Activated T-helper 1 cell treated with anti-CD3 and anti-CD28 coated beads, Interleukin-12 subunit alpha, Interleukin-12 subunit beta, Interleukin-2, Interleukin-4 antibody, amounts not matched to agents 30 ng/mL and 10 ng/mL and 1 ng/mL, durations not matched to agents 14 hours and 24 hours and 36 hours (primary cell): ENCODE measurements at places on chromosomes 7 and 10.
A peak's percentile ranks its signal among the peaks of the same experiment; 100 is the strongest.

- no peaks in the 10 kb centered on the region for H3K36me3 ChIP-seq
- no peak overlapping the region for H3K4me3 ChIP-seq
- peaks cover 11% of the 10 kb centered on the region for H3K4me1 ChIP-seq
- no peak for DNase-seq
- H3K27ac ChIP-seq, result peak overlapping the region; percentile 56
Measured at GRCh38 chr10:79434821-79435251, 10.6 kb downstream of the ZCCHC24 start.

- peaks cover 3% of the 10 kb centered on the region for H3K4me1 ChIP-seq
- DNase-seq, result peak; percentile 40
- H3K36me3 ChIP-seq, result no peaks in the 10 kb centered on the region
- no peak overlapping the region for H3K4me3 ChIP-seq
- H3K27me3 ChIP-seq, result peaks cover 34% of the 10 kb centered on the region
Measured at GRCh38 chr10:133324198-133324792, 12.4 kb downstream of the CALY start.

GRCh38 chr7:132738254-132738653, 162.0 kb upstream of the PLXNA4 start:
- H3K27me3 ChIP-seq, result peaks cover 11% of the 10 kb centered on the region
- H3K27ac ChIP-seq, result no peak overlapping the region
- H3K4me1 ChIP-seq, result no peaks in the 10 kb centered on the region
- no peak for DNase-seq

- no peaks in the 10 kb centered on the region for H3K4me1 ChIP-seq
- H3K27me3 ChIP-seq, result no peaks in the 10 kb centered on the region
- H3K27ac ChIP-seq, result no peak overlapping the region
- no peak overlapping the region for H3K4me3 ChIP-seq
Measured at GRCh38 chr7:116443101-116443523, 56.4 kb upstream of the CAV2 start.

- H3K27me3 ChIP-seq, result peaks cover 2% of the 10 kb centered on the region
- H3K4me3 ChIP-seq, result no peak overlapping the region
- no peaks in the 10 kb centered on the region for H3K36me3 ChIP-seq
- H3K27ac ChIP-seq, result no peak overlapping the region
- H3K4me1 ChIP-seq, result no peaks in the 10 kb centered on the region
Measured at GRCh38 chr7:24406053-24406788, 122.2 kb downstream of the NPY start.

DNA sequence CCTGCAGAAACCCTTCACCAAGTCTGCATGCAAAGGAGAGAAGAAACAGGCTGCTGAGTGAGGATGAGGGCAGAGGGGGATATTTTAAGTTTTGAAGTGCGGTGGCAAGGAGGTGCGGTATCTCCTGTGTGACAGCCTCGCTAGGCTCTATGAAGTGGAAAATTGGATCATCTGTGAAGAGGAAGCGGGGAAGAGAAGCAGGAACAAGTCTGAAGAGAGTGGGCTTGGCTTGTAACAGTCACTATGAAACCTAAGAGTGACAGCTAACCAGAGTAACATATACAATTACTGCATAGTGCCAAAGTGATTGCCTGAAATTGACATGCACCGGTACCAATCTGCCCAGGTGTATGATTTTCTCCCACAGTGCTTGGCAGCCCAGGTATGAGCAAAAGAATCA, 287.5 kb upstream of the KLF14 start:
- H3K27ac ChIP-seq, result peak overlapping the region; percentile 87
- H3K4me1 ChIP-seq, result peaks cover 43% of the 10 kb centered on the region
- H3K4me3 ChIP-seq, result peak overlapping the region; percentile 5
- no peak for DNase-seq

GRCh38 chr7:77806425-77806824, 7.9 kb downstream of the PHTF2 start:
- H3K36me3 ChIP-seq, result peaks cover 28% of the 10 kb centered on the region
- DNase-seq, result no peak
- peaks cover 33% of the 10 kb centered on the region for H3K4me1 ChIP-seq
- no peaks in the 10 kb centered on the region for H3K27me3 ChIP-seq
- H3K4me3 ChIP-seq, result no peak overlapping the region

GRCh38 chr10:88163572-88163971, 300.1 kb downstream of the PTEN start:
- H3K4me1 ChIP-seq, result peaks cover 14% of the 10 kb centered on the region
- H3K4me3 ChIP-seq, result no peak overlapping the region
- peaks cover 2% of the 10 kb centered on the region for H3K27me3 ChIP-seq

DNA sequence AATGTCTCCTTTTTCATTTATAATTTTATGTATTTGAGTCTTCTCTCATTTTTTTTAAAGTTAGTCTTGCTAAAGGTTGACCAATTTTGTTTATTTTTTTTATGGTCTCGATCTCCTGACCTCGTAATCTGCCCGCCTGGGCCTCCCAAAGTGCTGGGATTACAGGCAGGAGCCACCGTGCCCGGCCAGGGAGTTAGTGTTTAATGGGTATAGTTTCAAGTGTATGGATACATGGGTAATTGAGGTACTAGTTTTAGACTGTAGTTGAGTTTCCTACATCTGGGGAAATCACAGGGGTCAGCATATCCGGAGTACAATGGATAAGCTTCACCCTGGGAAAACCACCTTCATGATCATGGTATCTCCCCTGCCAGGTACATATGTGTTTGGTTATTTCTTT, 267.3 kb upstream of the KCND2 start:
- H3K27ac ChIP-seq, result no peak overlapping the region
- H3K36me3 ChIP-seq, result no peaks in the 10 kb centered on the region
- H3K4me1 ChIP-seq, result no peaks in the 10 kb centered on the region
- DNase-seq, result no peak
- no peaks in the 10 kb centered on the region for H3K27me3 ChIP-seq

GRCh38 chr7:4724648-4725013, 42.5 kb downstream of the FOXK1 start:
- peaks cover 24% of the 10 kb centered on the region for H3K4me1 ChIP-seq
- H3K36me3 ChIP-seq, result peaks cover 8% of the 10 kb centered on the region
- no peak for DNase-seq
- H3K27ac ChIP-seq, result peak overlapping the region; percentile 90

- H3K27me3 ChIP-seq, result peaks cover 1% of the 10 kb centered on the region
- DNase-seq, result peak; percentile 21
- peak overlapping the region; percentile 5 for H3K27ac ChIP-seq
- no peak overlapping the region for H3K4me3 ChIP-seq
Measured at GRCh38 chr10:124225467-124226270, 132.3 kb upstream of the CHST15 start.

DNA sequence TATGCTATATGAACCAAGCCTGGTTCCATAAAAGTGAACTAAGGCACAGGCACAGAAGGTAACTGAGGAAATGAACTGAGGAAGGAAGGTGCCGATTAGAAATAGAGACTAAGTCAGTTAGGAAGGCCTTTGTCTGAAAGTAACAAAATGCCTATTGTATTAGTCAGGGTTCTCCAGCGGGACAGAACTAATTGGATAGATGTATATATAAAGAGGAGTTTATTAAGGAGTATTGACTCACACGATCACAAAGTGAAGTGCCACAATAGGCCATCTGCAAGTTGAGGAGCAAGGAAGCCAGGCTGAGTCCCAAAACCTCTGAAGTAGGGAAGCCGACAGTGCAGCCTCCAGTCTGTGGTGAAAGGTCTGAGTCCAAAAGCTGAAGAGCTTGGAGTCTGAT, 13.9 kb upstream of the PLXNA4 start:
- H3K27me3 ChIP-seq, result peaks cover 31% of the 10 kb centered on the region
- no peaks in the 10 kb centered on the region for H3K4me1 ChIP-seq
- no peaks in the 10 kb centered on the region for H3K36me3 ChIP-seq
- no peak overlapping the region for H3K4me3 ChIP-seq

DNA sequence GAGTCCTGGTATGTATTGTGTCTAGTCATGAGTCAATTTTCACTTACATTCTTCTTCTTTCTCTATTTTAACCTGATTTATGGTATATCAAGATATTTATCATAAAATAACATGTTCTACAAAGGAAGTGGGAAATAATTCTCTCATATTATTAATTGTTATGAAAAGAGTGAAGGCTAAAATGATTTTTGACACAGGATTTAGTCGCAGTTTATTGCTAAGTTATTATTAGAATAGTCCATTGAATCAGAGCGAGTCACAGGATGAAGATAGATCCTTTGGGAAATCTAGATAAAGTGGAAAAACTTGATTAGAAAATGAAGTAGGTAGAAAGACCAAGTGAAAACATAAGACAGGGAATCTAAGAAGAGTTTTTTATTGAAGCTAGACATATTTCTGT, 184.3 kb upstream of the DGKB start:
- no peak overlapping the region for H3K4me3 ChIP-seq
- H3K27ac ChIP-seq, result no peak overlapping the region
- H3K36me3 ChIP-seq, result no peaks in the 10 kb centered on the region
- no peaks in the 10 kb centered on the region for H3K4me1 ChIP-seq
- no peak for DNase-seq

DNA sequence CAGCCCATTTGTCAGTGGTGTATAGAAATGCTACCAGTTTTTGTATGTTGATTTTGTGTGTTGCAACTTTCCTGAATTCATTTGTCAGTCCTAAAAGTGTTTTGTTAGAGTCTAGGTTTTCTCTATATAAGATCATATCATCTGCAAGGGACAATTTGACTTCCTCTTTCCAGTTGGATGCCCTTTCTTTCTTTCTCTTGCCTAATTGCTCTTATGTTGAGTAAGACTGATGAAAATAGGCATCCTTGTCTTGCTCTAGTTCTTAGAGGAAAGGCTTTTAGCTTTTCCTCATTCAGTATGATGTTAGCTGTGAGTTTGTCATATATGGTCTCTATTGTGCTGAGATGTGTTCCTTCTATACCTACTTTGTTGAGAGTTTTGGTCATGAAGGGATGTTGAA, 161.7 kb upstream of the TPK1 start:
- DNase-seq, result no peak
- H3K4me1 ChIP-seq, result no peaks in the 10 kb centered on the region
- no peak overlapping the region for H3K4me3 ChIP-seq
- no peak overlapping the region for H3K27ac ChIP-seq
- H3K27me3 ChIP-seq, result no peaks in the 10 kb centered on the region
- H3K36me3 ChIP-seq, result no peaks in the 10 kb centered on the region

- H3K27ac ChIP-seq, result peak overlapping the region; percentile 62
- DNase-seq, result no peak
- H3K4me1 ChIP-seq, result peaks cover 69% of the 10 kb centered on the region
- no peaks in the 10 kb centered on the region for H3K27me3 ChIP-seq
- H3K36me3 ChIP-seq, result peaks cover 11% of the 10 kb centered on the region
Measured at GRCh38 chr10:50501478-50501877, 122.3 kb downstream of the SGMS1 start.

GRCh38 chr10:72038458-72039001, 49.8 kb downstream of the SPOCK2 start:
- DNase-seq, result no peak
- no peaks in the 10 kb centered on the region for H3K4me1 ChIP-seq
- no peaks in the 10 kb centered on the region for H3K36me3 ChIP-seq
- no peak overlapping the region for H3K27ac ChIP-seq
- no peak overlapping the region for H3K4me3 ChIP-seq

DNA sequence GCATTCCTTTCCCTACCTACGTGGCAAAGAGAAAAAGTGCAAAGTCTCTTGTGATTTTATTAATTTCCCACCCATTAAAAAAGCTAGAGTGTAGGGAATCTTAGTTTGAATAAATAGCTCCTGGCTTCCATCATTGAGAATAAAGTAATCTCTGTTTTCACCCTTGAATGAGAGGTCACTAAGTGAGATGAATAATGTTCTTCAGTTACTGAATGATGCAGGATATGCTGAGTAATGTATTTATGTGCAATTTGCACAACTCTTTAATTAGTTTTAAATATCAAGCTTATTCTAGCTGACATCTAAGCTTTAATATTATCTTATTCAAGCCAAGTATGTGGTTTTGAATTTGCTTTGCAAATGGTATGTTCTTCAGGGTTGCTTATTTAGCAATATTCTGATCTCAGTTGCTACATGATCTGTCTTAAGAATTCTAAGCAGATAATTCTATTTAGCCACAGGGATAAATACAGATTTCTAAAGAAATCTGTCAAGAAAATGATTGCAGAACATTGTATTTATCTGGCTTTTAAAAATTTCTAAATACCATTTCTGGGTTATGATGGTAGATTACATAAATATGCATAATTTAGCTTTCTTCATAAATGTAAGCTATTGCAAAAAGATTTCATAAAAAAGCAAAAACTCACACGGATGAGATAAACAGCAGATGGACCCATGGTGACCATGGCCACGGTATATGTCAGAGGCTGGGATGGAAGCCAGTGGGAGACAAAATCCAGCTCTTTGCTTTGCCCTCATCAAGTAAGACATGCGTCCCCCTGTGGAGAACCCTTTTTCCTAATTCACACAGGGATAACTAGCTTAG, 141.0 kb downstream of the MACC1 start:
- no peaks in the 10 kb centered on the region for H3K36me3 ChIP-seq
- peaks cover 3% of the 10 kb centered on the region for H3K27me3 ChIP-seq
- H3K4me1 ChIP-seq, result no peaks in the 10 kb centered on the region

DNA sequence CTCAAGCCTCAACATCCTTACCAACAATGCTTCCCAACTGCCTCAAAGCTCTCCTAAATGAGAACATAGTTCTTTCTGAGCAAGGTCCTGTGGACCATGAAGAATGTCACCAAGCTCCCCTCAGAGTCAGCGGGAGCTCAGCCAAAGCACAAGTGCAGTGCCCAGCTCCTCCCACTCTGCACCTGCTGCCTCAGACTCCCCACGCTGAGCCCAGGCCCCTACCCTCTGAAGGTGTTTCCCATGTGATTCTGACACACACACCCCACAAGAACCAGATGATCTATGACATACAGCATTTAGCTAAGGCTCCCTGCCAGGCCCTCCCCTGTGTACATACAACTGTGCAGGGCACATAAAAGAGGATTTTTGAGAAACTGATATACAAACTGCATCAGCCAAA, 19.2 kb downstream of the ERCC6 start:
- H3K27ac ChIP-seq, result no peak overlapping the region
- H3K27me3 ChIP-seq, result no peaks in the 10 kb centered on the region
- H3K4me3 ChIP-seq, result no peak overlapping the region
- H3K4me1 ChIP-seq, result no peaks in the 10 kb centered on the region
- H3K36me3 ChIP-seq, result peaks cover 15% of the 10 kb centered on the region

- H3K27me3 ChIP-seq, result no peaks in the 10 kb centered on the region
- no peak overlapping the region for H3K4me3 ChIP-seq
- no peak for DNase-seq
- peaks cover 45% of the 10 kb centered on the region for H3K4me1 ChIP-seq
- no peak overlapping the region for H3K27ac ChIP-seq
Measured at GRCh38 chr10:32314588-32314987, 32.4 kb downstream of the EPC1 start.
